ENCODE measurements at places on chromosomes 4 and X. TPM values are rescaled to one million over a fixed set of nuclear protein-coding genes. Genes with fewer than 3 reads are reported as not detected.

The FRG2 gene
- total RNA-seq: not detected

The HMX1 gene
- not detected for total RNA-seq

The BEX2 gene
- 41.2 TPM for total RNA-seq

The RBM47 gene
- total RNA-seq: 241 TPM

The RAB9B gene
- 4.5 TPM for total RNA-seq

The YY2 gene
- total RNA-seq: 13.7 TPM

The APLN gene
- 1.7 TPM for total RNA-seq

The ATP8A1 gene
- 74.0 TPM for total RNA-seq
